ENCODE measurements at places on chromosomes 2 and 18. TPM values are rescaled to one million over a fixed set of nuclear protein-coding genes. Genes with fewer than 3 reads are reported as not detected.

- DNase-seq = no peak
These were observed 38.6 kb downstream of the BIN1 start for GRCh38 chr2:127068351-127068741.

- DNase-seq = no peak
These were observed 97.4 kb downstream of the TNS1 start for GRCh38 chr2:217905395-217905794.

DNA sequence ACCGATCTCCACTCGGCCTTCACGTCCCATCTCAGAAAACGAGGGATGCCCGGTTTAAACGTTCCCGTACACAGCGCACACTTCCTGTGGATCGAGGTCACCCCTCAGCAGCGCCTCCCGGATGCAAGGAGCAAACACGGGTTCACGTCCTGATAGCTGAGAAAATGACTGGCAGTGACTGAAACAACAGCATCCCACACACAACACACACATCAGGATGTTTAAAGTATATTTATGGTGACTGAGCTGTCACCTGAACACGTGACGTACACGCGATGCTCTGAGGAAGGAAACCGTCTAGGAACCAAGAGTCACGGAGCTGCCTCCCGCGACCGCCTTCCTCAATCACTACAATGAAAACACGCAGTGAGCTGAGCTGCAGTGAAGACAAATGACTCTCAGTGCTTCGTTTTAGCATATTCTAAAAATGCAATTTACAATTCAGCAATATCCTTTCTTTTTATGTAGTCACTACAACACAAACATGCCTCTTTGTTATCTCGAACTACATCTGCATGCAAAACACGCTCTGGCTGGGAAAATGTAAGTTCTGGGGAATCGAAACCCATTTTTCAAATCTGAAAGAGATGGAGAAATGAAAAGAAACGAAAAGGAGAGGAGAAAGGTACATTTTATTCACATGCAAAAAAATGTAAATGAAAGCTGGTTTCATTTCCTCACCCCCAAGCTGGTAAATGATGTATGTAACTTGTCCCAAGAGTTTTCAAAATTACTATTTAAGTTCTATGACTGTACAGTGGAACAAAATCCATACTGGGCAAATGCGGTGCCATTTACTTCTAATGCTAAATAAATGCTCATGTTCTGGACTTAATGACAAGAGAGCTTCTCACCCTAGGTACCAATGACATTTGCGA, 19.8 kb downstream of the HDAC4 start:
- peak; percentile 13 for DNase-seq

GRCh38 chr2:182618672-182619079, 97.4 kb upstream of the DNAJC10 start:
- no peak for DNase-seq

GRCh38 chr2:63840081-63840784, 1.5 kb upstream of the UGP2 start:
- DNase-seq = no peak

GRCh38 chr2:65527451-65528240, 95.2 kb upstream of the SPRED2 start:
- no peak for DNase-seq

GRCh38 chr18:72830109-72830508, 37.7 kb downstream of the NETO1 start:
- no peak for DNase-seq

- DNase-seq = no peak
These were observed 258.2 kb downstream of the SP3 start for GRCh38 chr2:173706936-173707335.

DNA sequence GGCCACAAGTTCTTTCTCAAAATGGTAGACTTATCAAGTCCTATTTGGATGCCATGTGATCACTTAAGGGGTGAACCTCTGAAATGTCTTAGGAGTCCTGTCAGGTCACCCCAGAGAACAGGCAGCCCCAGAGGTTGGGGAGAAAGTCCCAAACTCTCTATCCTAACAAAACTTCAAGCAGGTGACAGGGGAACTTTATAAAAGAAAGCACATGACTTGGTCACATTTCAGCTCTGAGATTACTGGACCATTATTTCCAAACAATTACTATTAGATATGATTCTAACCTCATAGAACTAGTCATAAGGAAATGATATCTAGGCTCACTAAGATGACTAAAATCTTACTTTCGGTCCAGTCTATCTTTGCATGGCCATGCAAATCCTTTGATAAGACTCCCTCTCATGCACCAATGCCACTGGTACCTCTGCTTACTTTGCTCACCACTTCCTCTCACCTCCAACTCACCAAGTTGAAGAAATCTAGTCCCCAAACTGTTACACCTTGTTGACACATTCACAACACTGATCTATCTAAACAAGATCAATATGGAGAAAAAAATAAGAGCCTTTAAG, 107.0 kb downstream of the GALNT14 start:
- no peak for DNase-seq

GRCh38 chr2:232519581-232520438, at the start of gene PRSS56:
Gene PRSS56 (plus strand): TSS chr2:232520388. CDS start chr2:232520599, 211 bp downstream.
- no peak for DNase-seq

DNA sequence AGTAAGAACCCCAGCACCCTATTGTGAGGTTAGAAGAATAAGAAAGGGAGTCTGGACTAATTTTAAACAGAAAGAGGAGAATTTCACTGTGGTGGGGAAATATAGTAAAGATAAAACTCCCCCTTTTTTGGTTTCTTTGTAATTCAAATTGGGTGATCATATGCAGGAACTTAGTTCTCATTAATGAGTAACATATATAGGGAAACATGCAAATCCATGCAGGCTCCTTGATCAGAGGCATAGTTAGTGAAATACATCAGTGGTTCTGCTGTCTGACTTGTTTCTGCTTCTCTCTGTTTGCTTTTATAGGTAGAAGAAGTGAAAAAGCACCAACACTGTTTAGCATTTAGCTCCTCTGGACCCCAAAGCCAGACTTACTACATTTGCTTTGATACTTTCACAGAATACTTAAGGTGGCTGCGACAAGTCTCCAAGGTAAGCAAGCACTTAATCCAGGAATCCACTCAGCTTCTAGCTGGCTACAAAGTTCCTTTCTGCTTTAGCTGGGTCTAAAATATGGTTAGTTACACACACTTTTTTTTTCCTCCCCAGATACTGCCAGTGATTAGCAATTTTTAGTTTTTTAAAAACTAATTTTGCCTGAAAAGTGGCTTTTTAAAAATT, 123.2 kb downstream of the PHLPP1 start:
- DNase-seq = no peak

DNA sequence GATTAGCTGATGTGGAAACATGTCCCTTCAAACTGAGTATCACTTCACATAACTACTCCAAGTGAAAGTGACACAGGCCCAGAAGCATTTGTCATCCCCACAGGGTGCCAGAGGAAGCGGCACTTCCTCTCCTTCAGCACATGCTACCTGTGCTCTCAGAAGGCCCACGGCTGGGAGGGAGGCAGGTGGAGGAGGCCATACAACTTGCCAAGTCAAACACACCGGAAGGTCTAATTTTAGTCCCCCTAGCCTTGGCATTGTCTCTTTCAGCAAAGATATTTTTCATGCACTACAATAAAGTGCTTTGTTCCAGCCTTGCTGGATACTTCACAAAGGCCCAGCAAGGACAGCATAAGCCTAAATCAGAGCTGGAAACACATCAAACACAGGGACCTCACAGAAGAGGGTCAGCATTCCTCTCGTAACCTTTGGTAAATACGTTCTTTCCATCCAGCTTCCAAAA, 38.0 kb downstream of the VSNL1 start:
- no peak for DNase-seq

GRCh38 chr2:219171231-219171651, 1.4 kb upstream of the SLC23A3 start:
- peak; percentile 72 for DNase-seq

DNA sequence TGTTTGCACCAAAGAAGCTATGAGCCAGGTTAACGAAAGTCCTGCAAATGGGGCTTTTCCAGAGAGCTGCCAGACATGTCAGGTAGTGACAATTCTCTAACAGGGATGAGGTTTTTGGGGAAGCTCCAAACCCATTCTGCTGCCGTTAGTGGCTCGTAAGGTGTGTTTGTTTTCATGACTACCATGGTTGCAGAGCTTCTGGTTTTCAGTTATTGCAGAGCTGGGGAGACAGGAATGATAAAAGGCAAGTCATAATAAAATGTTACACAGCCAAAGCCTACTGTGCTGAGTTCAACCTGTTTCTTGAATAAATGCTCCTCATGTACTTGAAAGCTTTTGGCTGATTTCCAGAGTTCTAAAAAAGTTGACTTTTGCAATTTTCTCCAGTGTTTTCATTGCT, 209.2 kb upstream of the STK17B start:
- DNase-seq = no peak

DNA sequence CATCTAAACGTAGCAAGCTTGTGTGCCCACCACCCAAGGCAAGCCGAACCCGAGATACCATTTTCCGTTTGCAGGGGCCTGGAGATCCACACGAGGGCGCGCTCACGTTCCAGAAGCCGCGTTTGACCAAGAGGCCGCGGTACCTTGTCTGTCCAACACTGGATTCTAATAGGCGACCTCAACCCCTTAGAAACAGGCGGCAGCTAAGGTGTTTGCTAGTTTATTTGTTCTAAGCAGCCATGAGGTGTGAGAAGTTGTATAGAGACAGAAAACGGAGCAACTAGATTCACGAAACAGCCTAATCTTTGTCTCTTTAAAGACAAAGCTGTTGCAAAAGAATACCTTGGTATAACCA, 4.2 kb downstream of the HOXD11 start:
- no peak for DNase-seq

GRCh38 chr2:179123272-179123662, 73.3 kb upstream of the CCDC141 start:
- no peak for DNase-seq

DNA sequence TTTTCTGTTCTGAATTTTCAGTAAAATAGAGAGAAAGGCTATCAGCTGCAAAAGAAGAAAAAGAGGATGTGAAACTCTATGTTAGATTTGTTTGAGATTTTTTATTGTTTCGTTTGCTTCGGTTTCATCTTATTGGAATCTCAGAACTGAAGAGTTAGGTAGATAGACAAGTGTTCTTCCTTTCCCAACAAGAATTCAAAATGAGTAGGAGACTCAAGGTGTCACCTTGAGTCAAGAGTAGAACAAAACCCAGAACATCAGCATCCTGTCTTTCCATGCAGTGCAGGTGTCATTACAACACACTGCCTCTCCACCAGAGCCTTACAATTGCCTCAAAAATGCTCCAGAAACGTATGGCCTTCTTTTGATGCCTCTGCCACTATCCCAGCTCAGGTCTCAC, 21.1 kb downstream of the NBAS start:
- DNase-seq = no peak

GRCh38 chr2:204669382-204669781, 124.1 kb downstream of the PARD3B start:
- no peak for DNase-seq

- DNase-seq = peak; percentile 18
These were observed 190.7 kb downstream of the DLGAP1 start for GRCh38 chr18:4264347-4264791.

- DNase-seq = no peak
These were observed 2.7 kb downstream of the NARS1 start for GRCh38 chr18:57618910-57619309.

DNA sequence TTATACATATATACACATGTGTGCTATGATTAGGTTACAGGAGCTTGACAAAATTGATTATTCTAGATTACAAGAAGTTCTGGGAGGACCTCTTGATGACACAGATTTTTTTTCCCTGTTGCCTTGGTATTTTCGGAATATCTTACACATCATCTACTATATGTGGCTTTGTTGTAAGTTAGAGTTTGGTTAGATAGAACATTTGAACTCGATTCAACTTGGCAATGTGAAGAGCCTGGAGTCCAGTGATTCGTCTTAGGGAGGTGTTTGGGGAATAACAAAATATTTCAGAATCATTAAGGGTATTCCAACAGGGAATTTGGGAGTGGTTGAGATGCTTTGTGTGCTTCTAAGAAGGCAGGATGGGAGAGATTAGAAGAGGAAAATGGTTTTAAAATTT, 39.3 kb upstream of the EFEMP1 start:
- DNase-seq = no peak

DNA sequence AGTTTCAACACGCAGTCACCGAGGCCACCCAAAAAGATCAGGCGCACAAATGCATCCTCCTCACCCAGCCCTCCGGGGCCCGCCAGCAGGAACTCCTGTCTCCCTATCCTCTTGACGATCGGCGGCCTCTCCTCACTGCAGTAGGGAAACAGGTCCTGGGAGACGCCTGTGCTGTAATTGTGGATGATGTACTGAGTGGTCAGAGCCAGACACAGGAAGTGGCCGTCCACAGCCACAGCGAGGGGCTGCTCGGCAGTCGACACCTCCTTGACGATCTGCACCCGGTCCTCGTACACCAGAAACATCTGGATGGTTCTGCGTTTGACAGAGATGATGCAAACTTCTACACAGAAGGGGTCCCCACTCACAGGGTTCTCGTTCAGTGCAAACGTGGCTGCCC, 22.0 kb downstream of the TGFBRAP1 start:
- DNase-seq = no peak

DNA sequence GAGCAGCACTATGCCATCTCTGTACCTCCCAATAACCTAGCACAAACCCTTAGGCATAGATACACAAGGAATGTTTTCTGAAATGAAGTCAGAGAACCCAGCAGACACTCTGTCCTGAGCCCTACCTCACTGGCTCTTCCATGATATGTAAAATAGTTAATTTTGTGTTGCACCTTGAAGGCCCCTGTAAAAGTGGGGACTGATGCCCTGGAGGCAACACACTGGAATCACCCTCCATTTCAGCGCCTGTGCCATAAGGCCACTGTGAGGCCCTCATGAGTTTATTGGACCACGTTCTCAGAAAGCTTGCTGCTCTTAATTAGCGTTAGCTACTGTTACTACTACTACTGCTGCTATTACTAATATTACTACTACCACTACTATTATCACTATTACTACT, 670.1 kb upstream of the SOX11 start:
- no peak for DNase-seq

DNA sequence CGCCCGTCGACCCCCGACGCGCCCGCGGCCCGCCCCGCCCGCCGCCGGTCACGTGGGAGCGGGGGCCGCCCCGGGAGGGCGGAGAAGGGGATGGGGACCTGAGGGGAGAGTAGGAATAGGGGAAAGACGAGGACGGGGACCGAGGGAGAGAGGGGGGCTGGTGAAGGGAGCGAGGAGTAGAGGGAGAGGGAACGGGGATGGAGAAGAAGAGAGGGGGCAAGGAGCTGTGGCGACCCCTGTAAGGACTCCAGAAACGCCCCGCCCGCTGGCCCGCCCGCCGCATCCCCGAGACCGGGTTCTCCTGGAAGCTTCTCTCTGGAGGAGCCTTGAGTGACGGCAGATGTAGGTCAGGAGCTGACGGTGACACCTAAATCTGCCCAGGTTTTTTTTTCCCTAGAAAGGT, 615 bp downstream of the ADNP2 start:
- peak; percentile 59 for DNase-seq

GRCh38 chr2:203972066-203972465, 35.5 kb downstream of the ICOS start:
- DNase-seq = no peak

The GALNT13 gene
- total RNA-seq = 0.40 TPM

The SPC25 gene
- 0.34 TPM for total RNA-seq

The CCDC141 gene
- total RNA-seq = 1.7 TPM

The DSG4 gene
- total RNA-seq = not detected

The AQP12B gene
- not detected for total RNA-seq

The RAPH1 gene
- 13.7 TPM for total RNA-seq

The CFAP65 gene
- 0.85 TPM for total RNA-seq
